Karpas-422 (cell line): ENCODE measurements at places on chromosomes 4 and X.
A peak's percentile ranks its signal among the peaks of the same experiment; 100 is the strongest.

DNA sequence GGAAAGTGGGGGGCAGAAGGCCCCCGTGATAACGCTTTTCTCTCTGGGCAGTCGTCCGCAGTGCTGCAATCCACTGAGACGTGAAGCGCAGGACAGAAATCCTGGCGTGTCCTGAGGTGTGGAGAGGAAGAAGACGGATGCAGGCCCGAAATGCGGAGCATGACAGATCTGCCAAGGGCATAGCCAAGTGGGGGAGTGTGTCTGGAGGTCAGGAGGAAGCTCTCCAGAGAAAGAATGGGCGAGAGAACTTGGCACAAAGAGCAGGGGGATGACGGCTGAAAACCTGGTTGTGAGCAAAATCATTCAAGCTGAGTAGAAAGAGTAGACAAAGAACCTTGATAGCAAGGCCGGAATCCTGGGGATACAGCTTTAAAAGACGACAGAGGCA, 23.7 kb upstream of the HELT start:
- DNase-seq = no peak

GRCh38 chr4:69775321-69775867, 15.0 kb upstream of the SULT1B1 start:
- DNase-seq = no peak

GRCh38 chr4:142516686-142517526, 329.2 kb downstream of the INPP4B start:
- no peak for DNase-seq

DNA sequence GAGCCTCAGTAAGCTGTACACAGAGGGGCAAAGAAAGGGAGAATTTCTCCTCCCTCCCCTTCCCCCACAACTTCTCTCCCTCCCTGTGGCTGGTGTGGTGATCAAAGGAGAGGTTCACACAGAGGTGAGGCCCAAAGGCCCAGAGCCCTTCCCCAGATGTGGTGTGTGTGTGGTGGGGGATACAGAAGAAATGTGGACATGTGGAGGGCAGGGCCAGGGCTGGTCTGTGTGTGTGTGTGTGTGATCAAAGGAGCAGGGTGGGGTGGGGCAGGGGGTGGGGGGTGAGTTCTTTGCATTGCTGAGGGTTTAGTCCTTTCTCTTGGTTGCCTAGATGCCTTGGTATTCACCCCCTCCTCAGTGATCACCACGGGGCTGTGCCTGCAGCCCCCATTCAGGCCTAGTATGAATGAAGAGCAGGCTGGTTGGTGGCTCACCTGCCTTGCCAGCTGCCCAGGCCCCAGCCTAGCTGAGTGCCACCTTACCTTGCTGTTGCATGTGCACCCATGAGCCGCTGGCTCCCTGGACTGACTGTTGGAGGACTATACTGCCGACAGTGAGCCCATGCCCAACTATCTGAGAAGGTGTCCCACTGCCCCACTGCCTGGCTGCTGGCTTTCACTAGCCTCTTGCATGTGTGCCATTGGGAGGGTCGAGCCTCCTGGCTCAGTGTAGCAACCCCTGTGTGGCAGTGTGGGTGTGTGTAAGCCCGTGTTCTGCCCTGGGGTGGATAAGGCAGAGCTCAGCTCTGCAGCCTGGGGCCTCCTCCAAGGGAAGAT, 101.9 kb downstream of the EFNB1 start:
- DNase-seq = no peak

DNA sequence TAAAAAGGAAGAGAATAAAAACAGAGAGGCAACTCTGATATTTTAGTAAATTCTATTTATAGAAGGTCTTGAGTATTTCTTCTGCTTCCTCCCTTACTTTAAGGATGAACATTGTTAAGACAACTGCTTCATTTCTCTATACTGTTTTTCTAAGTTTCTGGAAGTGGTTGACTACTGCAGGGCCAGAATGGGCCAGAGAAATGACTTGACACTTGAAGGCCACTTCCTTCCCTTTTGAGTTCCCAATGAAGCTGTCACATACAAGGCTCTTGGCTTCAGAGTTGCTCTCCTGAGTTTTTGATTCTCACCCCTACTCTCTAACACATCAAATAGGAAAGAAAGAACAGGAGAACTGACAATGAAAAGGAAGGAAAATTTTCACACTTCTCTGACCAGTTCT, 37.6 kb downstream of the PKD2 start:
- DNase-seq = no peak

GRCh38 chr4:147157860-147158701, 212.4 kb upstream of the TTC29 start:
- DNase-seq = no peak

GRCh38 chrX:151396042-151396824, 773 bp upstream of the VMA21 start:
- DNase-seq = peak; percentile 52

DNA sequence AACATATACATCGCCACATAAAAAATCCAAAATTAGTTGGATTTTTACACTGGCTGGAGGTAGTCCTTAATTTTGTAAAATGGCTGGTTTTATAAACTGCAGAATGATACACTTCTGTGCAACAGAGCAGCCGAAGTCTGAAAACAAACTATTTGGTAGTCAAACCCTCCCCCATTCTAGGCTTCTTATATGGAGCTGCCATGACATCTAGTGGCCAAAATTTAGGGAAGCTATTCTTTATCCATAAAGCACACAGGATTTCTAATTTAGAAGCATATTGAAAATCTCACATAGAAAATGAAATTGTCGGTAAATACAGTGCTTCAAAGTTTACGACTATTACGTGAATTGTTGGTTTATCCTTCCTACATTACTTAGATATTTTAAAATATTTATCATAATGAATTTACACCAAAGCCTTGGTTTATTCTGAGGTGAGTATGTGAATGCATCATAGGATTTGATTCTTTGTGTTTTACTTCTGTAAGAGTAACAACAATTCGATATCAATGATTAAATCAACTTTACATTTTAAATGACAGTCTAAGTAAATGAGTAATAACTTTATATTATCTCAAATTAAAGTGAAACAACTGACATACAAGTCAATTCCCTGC, 113.4 kb upstream of the FAM241A start:
- peak; percentile 75 for DNase-seq

- DNase-seq = no peak
Observed at GRCh38 chr4:160038615-160039014, 935.7 kb downstream of the RAPGEF2 start.

- no peak for DNase-seq
Observed at GRCh38 chr4:11334887-11335286, 93.8 kb downstream of the HS3ST1 start.

- DNase-seq = no peak
Observed at GRCh38 chr4:83708500-83709175, 172.7 kb downstream of the GPAT3 start.

GRCh38 chrX:31181377-31182000, 109.6 kb upstream of the FTHL17 start:
- DNase-seq = no peak

DNA sequence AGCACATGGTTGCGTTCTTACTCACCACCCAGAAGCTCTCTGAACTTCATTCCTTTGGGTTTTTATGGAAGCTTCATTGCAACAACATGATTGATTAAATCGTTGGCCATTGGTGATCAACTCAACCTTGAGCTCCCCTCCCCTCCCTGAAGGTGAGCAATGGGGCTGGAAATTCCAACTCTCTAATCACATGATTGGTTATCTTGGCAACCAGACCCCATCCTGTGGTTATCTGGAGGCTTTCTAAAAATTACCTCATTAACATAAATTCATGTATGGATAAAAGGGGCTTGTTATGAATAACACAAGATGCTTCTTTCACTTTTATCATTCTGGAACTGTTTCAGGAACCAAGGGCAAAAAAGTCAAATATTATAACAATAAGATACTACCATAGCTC, 34.6 kb upstream of the NMU start:
- DNase-seq = no peak

DNA sequence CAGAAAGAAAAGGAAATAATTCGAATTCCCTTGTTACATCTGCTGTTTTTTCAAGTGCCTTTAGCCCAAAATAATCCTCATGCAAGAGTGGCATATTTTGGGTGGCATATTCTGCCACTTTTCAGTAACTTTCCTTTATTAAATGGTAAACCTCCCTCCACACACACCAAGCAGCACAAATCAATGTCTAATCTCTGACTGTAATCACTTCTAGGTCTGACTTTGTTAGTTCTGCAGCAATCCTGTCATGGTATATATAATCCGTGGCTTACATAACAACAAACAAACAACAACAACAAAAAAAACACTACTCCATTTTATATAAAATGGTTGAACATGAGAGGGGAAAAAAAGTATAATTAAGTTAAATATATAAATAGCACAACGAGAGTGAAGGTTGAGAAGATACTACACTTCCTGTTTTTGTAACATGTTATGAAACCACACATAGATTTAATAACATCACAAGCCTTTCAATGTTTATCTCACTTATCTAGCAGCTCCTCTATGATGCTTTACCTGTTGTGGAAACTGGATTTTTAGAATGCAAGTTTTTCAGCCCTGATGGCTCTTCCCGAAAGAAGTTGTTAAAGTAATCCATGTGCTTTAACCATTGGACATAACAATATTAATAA, 715.4 kb downstream of the GRXCR1 start:
- no peak for DNase-seq

DNA sequence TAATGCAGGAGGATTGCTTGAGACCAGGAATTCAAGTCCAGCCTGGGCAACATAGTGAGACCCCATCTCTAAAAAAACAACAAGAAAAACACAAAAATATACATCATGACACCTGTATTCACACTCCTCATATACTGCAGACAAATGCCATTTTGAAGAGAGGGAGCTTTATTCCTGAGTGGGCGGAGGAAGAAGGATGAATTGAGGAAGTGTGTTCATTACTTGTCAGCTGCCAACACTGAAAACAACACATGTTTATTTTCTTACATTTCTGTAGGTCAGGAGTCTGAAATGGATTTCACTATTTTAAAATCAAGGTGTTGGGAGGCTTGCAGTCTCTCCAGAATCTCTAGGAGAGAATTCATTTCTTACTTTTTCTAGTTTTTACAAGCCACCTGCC, 47.2 kb upstream of the CD99 start:
- DNase-seq = no peak

DNA sequence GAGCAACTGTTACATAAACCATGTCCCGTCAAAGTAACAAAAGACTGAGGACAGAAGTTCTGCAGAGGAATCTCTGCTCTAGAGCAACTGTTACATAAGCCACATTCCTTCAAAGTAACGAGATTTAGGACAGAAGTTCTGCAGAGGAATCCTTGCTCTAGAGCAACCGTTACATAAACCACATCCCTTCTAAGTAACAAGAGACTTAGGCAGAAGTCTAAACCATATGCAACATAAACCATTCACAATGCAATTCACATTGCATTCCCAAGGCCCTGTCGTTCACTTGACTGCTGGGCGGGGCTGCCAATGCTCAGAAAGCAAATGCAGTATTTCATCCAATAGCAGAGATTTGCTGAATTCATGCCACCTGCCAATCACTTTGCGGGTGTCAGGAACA, 124.4 kb upstream of the PUDP start:
- no peak for DNase-seq

DNA sequence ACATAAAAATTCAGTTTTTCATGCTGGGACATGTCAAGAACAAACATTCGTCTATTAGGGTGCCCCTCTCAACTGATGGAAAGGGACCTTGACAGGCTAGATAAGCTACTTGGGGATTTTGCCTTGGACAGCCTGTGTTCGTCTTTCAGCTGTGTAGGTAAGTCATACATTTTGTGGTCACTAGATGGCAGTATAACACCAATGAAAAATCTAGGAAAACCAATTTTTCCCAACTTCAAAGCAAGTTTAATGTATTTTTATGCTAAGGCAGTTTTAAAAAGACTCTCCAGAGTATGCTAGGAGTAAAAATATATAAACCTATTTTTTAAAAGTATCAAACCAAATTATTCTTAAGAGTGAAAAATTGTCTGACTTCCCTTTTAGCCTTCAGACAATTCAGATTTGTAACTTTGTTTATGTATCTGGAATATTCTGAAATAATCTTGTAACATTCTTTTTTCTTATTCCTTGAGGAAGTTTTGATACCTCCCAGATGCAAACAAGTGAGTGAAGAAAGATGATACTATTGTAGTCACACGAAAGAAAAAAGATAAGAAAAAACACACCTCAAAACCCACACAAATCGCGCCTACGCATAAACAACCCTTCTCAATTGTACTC, 158.3 kb downstream of the CPE start:
- DNase-seq = peak; percentile 79

GRCh38 chrX:48961585-48962091, 4.2 kb upstream of the OTUD5 start:
- DNase-seq = peak; percentile 87

GRCh38 chr4:17664755-17665154, 50.3 kb downstream of the MED28 start:
- peak; percentile 95 for DNase-seq

DNA sequence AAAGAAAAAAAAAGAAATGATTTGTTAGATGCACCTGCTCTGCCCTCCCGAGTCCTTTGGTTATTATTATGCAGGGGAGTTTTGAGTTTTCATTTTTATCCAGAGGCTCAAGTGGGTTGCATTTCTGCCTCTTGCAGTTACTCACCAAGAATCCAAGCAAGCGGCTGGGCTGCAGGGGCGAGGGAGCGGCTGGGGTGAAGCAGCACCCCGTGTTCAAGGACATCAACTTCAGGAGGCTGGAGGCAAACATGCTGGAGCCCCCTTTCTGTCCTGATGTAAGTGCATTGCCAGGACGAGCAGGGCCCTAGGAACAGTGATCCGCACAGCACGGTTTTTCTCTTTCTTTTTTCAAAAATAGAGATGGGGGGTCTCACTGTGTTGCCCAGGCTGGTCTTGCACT, 39.1 kb downstream of the HTT-AS start:
- DNase-seq = no peak

DNA sequence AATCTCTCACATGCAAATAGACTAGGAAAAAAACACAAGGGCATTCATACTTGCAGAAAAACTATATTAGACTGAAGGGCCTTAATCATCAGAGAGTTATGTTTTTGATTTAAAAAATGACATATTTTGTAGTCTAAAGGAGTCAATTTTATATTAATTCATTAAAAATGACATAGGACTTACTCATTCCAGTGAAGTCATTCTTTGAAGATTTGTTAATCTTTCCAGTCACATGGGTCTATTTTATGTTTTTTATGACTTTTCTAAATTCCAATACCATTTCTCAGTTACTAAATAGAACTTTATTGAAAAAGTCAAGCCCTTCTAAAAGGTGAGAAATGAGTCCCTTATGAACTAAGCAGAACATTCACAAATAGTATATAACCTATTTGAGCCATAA, 743.8 kb upstream of the INTU start:
- DNase-seq = no peak

- no peak for DNase-seq
Observed at GRCh38 chr4:100982345-100982744, 365.0 kb downstream of the PPP3CA start.

- DNase-seq = no peak
Observed at GRCh38 chr4:106358899-106359298, 9.7 kb downstream of the GIMD1 start.

DNA sequence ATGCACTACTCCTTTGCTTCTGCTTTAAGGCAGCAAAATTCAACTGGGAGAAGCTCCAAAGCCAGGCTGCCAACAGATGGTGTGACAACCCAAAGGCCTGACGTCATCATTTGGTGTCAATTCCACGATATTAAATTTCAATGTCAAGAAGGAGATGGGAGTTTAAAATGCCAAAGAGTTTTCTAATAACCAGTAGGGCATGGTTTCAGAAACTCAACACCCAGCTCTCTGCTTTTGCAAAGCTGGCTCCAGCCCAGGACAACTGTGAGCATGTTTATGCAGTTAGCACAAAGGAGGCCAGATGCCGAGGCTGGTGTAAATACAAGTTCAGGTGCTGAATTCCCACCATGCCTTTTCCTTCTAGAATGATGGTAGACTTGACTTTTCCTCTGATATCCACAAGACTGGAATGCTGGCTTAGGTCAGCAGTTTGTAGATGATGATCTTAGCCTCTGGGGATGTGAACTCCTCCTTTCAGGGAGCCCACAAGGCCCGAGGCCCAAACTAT, 67.3 kb downstream of the AFAP1 start:
- DNase-seq = no peak
